ENCODE measurements at places on chromosomes 2 and 18. TPM values are rescaled to one million over a fixed set of nuclear protein-coding genes. Genes with fewer than 3 reads are reported as not detected.

C2orf80 gene
- total RNA-seq: not detected

SLC9A4 gene
- total RNA-seq: not detected

CD207 gene
- not detected for total RNA-seq

IL1R2 gene
- total RNA-seq: not detected

STRADB gene
- total RNA-seq: 17.8 TPM

MYO3B gene
- total RNA-seq: 3.3 TPM

TTC27 gene
- 12.6 TPM for total RNA-seq

SERPINB2 gene
- total RNA-seq: 205 TPM

PLCL1 gene
- not detected for total RNA-seq

NPHP1 gene
- total RNA-seq: 4.1 TPM

PJVK gene
- total RNA-seq: 0.78 TPM

IL37 gene
- total RNA-seq: not detected

DCC gene
- not detected for total RNA-seq

ALPI gene
- total RNA-seq: not detected

TPRKB gene
- total RNA-seq: 35.1 TPM

NT5DC4 gene
- total RNA-seq: not detected

RASGRP3 gene
- 0.19 TPM for total RNA-seq

MEP1B gene
- not detected for total RNA-seq

CABLES1 gene
- 1.1 TPM for total RNA-seq

TEKT4 gene
- not detected for total RNA-seq

STEAP3 gene
- total RNA-seq: 17.2 TPM

TTLL4 gene
- total RNA-seq: 15.0 TPM

LIMS3 gene
- 1.4 TPM for total RNA-seq

LYPD6 gene
- total RNA-seq: 0.56 TPM

ADD2 gene
- total RNA-seq: not detected

SETBP1 gene
- total RNA-seq: 5.3 TPM

PID1 gene
- total RNA-seq: 2.4 TPM

RALBP1 gene
- total RNA-seq: 54.2 TPM

Data from airway epithelial cell (primary cell).